ENCODE measurements at places on chromosomes 5 and 9.

- no peak for DNase-seq
Observed at GRCh38 chr9:3980212-3980611, 319.7 kb downstream of the GLIS3 start.

- DNase-seq = no peak
Observed at GRCh38 chr5:24497145-24497544, 147.6 kb downstream of the CDH10 start.

DNA sequence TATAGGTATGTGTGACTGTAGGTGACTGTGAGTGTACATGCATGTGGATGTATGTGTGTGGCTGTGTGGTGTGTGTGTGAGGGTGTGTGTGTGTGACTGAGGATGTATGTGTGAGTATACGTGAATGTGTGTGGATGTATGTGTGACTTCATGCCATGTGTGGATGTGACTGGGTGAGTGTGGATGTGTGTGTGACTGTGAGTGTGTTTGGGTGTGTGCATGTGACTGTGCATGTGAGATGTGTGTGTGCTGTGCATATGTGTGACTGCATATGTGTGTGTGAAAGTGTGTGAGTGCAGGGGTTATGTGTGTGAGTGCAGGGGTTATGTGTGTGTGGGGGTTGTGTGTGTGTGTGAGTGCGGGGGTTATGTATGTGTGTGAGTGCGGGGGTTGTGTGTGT lies 42.3 kb downstream of the RXRA start:
- no peak for DNase-seq

GRCh38 chr5:167798448-167798847 lies 493.0 kb upstream of the WWC1 start:
- DNase-seq = no peak

- no peak for DNase-seq
Observed at GRCh38 chr9:89802781-89803355, 198.1 kb downstream of the GADD45G start.

- no peak for DNase-seq
Observed at GRCh38 chr5:16137177-16137576, 42.4 kb downstream of the MARCHF11 start.

DNA sequence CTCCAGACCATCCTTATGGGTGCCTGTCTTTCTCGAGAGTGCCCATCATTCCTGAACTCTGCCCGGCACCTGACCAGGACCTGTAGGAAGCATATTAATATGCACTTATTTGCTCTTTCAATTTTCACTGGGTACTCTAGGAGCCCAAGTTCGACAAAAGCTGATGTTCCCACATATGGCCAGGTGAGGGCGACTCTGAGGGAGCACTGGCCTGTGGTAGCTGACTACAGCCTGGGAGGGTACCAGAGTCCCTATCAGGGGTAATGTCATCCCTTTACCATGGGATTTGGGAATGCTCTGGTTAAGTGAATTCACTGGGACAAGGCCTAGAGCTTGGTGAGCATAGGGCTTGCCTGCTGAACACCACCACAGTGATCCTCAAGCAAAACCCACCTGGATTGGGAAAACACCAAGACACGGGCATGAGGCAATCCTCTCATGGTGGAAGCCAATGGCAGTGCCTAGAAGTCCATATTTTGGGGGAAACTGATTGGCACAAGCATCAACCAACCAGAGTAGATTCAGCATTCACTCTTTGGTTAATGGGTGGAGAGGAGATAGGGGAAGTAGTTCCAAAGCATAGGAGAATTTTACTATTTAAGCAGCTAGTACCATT lies 112.2 kb downstream of the MTX3 start:
- DNase-seq = no peak

DNA sequence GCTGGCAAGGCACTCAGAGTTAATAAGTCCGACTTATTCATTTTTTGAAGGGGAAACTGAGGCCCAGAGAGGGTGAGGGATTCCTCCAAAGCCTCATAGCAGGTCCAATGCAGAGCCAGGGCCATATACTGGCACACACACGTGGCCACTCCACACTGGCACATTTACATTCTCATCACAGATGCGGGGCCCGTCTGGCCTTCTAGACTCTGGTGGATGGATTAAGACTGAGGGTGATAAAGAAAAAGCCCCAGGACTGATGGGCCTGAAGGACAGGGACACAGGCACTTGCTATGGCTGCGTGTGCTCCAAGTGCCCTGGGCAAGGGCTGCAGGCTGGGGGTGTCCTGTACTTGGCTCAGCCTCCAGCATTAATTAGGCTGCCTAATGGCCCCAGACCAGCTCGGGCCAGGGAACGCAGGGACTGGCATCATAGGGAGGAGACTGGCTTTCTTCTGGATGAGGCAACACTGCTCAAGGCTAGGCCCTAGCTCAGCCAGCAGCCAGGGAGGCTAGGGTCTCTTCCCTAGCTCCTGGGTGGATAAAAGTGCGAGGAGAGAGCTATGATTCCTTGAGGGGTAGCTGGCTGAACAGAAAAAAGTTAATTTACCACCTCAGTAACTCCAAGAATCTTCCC lies 28.5 kb upstream of the CSF1R start:
- no peak for DNase-seq

- no peak for DNase-seq
Observed at GRCh38 chr5:83837265-83837907, 116.7 kb upstream of the HAPLN1 start.

- DNase-seq = no peak
Observed at GRCh38 chr5:77751328-77752023, 24.7 kb downstream of the TBCA start.

DNA sequence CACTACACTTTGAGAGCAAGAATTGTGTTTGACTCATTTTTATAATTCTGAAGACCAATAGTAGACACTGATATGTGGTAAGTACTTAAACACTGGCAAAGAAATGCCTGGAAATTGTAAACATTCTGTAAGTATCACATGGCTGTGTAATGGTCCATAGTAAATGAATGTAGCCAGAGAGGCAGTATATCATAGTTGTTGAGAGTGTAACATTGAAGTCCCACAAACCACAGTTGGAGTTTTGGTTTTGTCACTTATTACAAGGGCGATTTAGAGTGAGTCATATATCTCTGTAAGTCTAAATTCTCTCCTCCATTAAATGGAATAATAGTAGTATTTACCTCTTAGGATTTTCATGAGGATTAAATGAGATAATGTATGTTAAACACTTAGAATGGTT lies 181.1 kb upstream of the MEF2C start:
- no peak for DNase-seq

GRCh38 chr5:135565725-135566421 lies 12.9 kb downstream of the CXCL14 start:
- peak; percentile 26 for DNase-seq

DNA sequence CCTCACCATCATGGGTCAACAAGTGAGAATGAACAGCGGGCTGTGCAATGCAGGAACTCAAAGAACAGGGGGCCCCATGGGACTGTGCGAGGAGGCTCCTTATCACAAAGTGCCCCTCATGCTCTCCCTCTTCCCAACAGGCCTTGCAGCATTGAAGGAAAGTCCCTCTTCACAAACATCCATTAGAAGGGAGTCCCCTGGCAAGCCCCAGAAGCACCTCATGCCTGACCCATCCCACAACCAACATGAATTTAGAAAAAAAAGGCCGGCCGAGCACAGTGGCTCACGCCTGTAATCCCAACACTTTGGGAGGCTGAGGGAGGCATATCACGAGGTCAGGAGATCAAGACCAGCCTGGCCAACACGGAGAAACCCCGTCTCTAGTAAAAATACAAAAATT lies 122.6 kb upstream of the FSTL4 start:
- no peak for DNase-seq

DNA sequence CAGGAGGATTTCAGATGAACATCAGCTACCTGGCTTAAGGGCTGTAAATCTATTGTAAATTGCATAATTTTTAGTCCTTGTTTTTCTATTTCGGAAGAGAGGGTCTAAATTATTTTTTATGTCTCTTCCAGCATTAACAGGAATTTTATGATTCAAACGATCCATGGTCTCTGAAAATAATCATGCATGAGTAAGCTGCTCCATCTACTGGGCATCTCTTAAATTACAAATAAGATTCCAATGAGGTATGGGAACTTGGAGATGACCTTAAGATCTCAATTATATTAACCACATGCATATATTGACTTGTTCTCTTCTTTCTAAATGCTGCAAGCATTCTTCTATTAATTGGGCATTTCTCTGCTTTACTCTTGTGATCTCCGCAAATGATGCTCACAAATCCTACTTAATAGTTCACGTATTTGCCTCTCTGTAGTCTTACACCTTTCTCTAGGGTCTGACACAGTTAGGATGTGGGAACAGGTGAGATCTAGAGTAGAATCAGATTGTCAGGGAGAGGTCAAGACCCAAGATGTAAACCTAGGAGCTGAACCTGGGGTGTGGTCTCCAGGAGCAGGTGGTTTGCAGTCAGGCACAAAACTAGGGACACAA lies 86.9 kb downstream of the NUDT12 start:
- peak; percentile 20 for DNase-seq

DNA sequence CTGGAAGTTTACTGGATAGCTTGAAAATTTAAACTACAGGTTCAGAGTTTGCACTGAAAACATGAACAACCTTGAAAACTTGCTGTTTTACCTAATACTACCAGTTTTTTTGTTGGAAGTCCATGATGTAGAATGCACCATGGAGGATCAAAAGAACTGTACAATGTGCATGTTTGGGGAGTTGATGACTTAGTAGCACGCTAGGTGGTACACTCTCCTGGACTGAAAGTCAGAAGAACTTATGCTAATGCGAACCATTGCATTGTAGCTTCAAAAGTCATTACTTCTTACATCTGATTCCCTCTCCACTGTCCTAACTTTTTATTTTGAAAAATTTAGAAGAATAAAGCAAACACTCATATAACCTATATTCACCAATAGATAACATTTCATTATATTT lies 211.0 kb downstream of the OSTF1 start:
- no peak for DNase-seq
